ENCODE measurements at places on chromosomes 1 and 21. TPM values are rescaled to one million over a fixed set of nuclear protein-coding genes. Genes with fewer than 3 reads are reported as not detected.

Gene RUNX1
- 12.4 TPM for total RNA-seq

Gene SIM2
- total RNA-seq: 14.4 TPM

Gene NKAIN1
- total RNA-seq: 0.82 TPM

Gene HES2
- total RNA-seq: 3.1 TPM

Gene SHISA4
- total RNA-seq: 14.5 TPM
